ENCODE measurements at places on chromosomes 4 and X.
A peak's percentile ranks its signal among the peaks of the same experiment; 100 is the strongest.

DNA sequence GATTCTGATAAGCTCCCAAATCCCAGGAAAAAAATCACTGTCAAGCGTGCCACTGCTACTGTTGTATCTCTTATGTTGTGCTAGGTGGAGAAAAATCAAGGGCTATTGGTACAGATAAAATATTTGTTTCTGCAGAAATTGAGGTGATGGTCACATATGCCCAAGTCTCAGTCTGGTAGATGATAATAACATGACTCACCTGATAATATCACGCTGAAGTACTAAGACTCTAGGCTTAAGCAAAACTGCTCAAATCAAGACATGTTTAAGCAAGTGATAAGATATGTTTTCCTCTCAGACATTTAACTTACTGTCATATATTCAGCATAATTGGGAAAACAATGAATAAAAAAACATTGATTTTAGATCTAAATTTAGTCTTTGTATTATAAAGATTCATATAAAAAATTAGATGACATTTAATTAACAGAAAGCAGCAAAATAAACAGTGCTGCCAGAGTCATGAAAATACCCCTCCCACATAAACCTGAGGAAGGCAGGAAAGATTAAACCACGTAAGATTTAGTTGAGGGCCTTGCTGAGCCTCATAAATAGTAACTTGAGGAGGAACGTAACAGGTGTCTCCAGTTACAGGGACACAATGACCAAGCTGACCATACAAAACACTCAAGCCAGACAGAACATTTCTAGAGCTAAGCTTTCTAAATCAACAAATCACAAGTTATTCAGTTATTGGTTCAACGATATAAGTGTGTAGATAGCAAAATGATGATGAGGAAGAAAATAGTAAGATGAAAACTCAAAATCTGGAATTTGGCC, 143.5 kb downstream of the CHM start:
- DNase-seq, result no peak

DNA sequence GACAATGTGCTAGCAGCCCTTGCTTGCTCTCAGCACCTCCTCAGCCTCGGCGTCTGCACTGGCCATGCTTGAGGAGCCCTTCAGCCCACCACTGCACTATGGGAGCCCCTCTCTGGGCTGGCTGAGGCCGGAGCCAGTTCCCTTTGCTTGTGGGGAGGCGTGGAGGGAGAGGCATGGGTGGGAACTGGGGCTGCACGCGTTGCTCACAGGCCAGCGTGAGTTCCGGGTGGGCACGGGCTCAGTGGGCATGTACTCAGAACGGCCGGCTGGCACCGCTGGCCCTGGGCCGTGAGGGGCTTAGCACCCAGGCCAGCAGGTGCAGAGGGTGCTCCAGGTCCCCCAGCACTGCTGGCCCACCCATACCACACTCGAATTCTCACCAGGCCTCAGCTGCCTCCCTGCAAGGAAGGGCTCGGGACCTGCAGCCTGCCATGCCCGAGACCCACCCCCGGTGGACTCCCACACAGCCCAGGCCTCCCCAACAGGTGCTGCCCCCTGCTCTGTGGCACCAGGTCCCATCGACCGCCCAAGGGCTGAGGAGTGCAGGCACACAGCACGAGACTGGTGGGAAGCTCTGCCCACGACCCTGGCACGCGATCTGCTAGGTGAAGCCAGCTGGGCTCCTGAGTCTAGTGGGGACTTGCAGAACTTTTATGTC, 100.3 kb downstream of the SLC39A8 start:
- DNase-seq, result no peak

DNA sequence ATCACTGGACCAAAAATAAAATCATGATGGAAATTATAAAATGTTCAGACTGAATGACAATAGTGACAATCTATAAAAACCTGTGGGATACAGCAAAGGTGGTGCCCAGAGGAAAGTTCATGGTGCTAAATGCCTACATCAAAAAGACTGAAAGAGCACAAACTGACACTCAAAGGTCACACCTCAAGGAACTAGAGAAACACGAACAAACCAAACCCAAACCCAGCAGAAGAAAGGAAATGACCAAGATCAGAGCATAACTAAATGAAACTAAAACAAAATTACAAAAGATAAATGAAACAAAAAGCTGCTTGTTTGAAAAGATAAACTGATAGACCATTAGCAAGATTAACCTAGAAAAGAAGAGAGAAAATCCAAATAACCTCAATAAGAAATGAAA, 78.7 kb downstream of the ANAPC10 start:
- no peak for DNase-seq

DNA sequence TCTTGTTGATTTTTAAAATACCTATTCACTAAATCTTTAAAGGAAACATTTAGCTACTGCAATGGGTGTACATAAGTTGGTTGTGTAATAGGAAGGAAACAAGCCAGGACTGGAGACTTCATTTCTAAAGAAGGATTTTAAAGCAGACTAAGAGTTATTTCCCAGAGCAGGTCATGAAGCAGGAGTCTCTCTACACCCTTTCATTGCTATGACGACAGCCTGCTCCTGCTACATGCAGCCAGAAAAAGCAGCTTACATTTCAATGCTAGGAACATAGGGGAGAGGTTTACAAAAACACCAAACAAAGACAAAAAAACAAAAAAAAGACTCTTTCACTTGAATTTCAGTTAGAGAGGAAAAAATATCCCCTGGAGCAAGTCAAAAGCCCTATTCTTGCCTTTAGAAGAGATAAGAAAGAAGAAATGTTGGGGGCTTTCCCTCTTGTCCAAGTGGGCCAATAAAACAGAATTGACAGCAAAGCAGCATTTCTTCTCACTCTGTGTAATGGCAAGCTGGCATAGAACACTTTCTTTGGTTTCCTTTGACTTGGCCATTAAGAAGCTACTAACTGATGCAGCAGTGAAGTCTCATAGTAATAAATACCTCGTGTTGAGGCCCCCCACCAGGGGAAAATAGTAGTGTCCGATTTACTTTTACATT, 3.4 kb downstream of the SPARCL1 start:
- no peak for DNase-seq

DNA sequence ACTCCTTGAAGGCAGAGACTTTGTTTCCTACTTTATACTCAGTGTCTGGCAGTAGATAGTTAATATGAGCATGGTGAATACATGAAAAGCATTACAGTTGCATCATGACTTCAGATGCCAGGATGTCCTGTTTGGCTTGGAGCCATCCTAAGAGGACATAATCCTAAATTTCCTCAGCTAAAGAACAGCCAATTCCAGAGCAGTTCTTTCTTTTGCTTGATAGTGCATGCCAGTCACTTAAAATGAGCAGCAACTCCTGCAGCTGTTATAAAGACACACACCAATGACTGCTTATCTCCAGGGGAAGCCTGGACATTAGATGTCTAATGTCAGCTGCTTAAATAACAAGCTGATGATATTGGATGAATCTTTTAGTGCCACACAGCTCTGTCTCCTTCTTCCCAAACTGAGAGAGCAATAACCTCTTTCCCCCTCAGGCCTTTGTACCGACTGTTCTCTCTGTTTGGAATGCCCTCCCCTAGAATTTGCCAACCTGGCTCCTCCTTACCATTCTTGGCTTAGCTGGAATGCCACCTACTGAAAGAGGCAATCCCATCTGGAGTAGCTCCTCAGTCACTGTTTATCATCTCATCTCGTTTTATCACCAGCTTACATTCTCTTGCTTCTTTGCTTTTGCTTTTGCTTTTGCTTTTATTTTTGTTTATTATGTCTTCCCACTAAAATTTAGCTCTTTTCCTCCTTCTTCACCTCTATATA, 100.8 kb upstream of the USP38 start:
- DNase-seq, result no peak

DNA sequence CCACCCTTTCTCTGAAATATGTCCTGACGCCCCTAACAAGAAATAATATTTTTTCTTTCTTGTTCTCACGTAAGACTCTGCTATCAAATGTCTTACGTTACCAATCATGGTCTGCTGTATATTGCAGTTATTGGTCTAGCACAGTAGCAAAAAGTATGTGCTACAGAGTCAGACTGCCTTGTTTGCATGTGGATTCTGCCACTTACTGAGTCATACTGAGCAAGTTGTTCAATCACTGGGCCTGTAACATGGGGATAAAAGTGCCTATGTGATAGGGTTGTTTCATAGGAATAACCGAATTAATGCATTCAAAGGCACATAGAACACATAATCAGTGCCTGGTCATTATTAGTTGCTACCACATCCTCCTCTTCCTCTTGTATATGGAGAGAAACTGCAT, 14.1 kb downstream of the RPGR start:
- DNase-seq, result no peak

- DNase-seq, result no peak
Measured at GRCh38 chr4:158825433-158826036, 56.7 kb downstream of the FNIP2 start.

GRCh38 chr4:180493299-180493698, 1749.9 kb upstream of the TENM3 start:
- DNase-seq, result no peak

DNA sequence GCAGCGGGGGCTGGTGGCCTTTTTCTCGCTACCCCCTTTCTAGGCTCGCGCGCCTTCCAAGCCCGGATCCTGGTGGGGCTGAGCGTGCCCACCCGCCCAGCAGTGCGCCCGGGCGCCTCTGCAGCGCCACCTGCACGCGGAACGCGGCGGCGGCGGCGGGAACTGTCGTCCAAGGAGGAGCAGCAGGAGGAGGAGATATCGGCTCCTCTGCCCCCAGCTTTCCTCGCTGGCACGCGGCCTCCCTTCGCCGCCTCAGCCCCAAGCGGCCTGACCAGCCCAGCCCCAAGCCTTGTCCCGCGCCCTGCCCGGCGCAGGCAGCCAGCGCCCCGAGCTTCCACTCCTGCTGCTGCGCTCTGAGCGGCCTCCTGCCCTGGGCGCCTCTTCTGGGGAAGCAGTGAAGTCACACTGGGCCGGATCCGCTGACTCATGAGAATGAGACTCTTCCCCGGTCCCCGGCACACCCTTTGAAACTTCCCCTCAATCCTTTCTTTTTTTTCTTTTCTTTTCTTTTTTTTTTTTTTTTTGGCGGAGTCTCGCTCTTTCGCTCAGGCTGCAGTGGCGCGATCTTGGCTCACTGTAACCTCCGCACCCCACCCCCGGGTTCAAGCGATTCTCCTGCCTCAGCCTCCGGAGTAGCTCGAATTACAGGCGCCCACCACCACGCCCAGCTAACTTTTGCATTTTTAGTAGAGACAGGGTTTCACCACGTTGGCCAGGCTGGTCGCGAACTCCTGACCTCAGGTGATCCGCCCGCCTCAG, 10.6 kb upstream of the ELF4 start:
- DNase-seq, result peak; percentile 38

DNA sequence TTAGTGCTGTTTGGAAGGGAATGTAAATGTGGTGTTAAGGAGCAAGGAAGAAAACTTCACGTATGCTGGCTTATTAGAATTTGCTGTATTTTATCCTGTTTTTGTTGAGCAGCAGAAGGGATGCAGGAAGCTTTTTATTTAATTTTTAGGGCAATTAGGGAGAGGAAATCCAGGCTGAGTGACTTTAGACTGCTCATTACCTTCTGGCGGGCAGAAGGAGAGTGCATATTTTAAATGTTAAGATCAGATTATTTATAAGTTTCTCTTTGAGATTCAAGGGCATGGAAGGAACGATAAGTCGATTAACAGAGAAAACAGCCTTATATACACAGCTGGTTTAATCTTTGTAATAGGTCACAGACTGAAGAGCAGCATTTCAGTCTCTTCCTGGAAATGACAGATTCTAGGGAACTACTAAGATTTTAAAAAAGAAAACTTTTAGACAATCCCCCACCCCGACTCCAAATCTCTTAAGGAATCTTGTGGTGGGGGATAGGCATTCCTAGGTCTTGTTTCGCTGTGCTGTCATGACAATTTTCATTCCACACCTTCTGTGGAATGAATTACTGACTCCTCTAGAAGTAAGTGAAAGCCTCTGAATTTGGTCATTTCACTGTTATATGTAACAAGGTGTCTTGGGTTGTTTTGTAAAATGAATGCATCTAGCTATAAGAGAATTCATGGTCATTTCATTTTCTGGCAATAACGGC, 402.5 kb downstream of the RAPGEF2 start:
- DNase-seq, result no peak

DNA sequence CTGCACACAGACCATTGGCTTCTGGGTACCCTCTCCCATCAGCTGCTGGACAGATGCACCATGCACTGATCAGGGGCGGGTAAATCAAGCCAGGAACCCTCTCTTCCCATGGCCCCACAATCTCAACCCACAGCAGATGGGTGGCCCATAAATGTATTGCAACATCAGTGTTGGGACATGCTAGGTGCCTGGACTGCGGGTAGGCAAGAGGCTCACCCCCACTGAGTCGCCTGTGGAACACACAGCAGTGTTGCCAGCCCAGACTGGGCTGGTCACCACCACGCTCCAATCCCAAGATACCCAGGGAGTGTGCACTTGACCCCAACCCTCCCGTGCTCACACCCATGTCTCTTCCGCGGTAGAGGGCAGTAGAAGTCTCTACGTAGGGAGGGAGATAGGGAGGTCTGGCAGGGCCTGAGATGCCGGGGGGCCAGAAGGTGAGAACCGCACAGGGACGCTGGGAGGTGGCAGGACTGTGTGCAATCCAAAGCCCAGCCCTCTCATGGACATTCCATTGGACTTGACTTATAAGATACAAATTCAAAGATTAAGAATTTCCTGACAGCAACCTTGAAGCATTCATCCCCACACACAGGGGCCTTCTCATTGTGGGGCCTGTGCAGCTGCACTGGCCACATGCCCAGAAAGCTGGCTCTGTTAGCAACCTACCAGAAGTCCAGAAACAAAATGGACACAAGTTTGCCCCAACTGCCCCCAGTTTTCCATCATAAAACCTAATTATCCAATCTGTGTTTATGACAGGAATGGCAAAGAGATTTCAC, 183.7 kb downstream of the NSUN7 start:
- DNase-seq, result no peak

DNA sequence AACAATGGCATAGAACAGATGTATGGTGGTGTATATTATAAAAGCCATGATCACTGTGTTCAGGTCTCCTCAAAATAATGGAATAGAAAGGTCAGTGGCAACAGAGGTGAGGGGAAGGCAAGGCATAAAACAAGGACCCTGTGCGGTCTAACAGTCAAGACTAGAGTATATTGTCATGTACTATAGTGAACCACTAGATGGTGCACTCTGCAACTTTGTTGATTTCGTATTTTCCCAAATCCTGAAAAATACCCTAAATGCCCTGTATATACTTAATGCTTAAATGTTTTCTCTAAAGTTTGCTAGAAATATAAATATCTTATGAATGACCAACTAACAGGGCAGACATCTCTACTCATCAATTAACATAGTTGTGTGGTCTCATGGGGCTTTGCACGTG, 453.0 kb downstream of the PCDH11X start:
- no peak for DNase-seq

DNA sequence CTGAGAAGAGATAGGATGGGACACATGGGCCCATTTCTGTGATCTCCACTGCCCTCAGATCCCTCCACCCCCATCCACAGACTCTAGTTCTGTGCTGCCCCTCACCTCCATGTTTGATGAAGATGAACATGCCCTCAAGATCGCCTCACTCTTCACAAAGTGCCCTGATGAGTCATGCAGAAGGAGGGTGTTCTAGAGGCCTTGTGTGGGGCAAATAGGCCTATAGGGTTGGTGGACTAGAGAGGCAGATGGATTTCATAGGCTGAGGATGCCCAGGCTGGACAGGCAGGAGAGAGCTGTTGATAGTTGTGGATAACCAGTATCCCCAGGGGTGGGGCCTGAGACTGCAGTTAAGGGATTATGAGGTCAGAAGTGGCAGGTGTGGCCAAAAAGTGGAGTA, at the start of gene CXorf65:
CXorf65 (minus strand) TSS at position 314 of the 400 bp plus-strand sequence; CDS start at position 130, 184 bp downstream.
- DNase-seq, result no peak

Data from activated CD8-positive, alpha-beta memory T cell treated with anti-CD3 and anti-CD28 coated beads for 4 hours (primary cell).